ENCODE measurements at places on chromosomes 1 and 21. TPM values are rescaled to one million over a fixed set of nuclear protein-coding genes. Genes with fewer than 3 reads are reported as not detected.
A peak's percentile ranks its signal among the peaks of the same experiment; 100 is the strongest.

DNA sequence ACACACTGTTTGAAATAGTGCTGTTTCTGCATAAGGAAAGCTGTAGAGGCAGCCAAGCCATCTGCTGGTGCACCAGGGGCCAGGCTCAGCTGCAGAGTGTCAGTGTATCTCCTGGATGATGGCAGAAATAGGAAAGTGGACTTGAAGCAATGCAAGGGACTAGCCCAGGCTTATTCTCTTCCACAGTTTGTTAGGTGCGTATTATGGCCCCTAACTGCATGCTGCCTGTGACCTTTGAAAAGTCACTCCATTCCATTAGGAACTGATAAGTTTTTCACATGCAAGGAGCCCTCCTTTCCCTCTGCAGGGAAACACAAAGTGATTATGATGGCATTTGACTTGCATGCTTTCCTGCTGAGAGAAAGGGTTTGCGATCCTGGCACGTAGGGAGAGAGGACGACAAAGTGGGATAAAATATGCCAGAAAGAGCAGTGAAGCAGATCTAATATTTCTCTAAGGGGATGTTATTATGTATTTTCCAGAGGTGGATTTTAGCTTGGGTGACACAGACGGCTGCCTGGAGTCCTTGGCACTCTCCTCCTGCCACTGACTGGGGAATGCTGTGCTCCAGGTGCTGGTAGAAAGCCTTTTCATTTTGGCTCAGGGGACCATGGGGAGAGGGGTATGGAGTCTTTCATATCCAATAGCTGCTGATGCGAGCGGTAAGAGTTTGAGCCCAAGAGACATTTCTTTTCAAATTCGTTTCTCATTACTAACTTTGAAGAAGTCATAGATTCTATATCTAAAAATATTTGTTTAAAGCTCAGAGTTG, 402.1 kb upstream of the B3GALT2 start:
- H3K27me3 ChIP-seq, result no peaks in the 10 kb centered on the region
- H3K27ac ChIP-seq, result no peak overlapping the region
- H3K36me3 ChIP-seq, result no peaks in the 10 kb centered on the region
- DNase-seq, result peak; percentile 48
- H3K4me3 ChIP-seq, result no peak overlapping the region
- peaks cover 16% of the 10 kb centered on the region for H3K4me1 ChIP-seq

- no peak overlapping the region for H3K4me3 ChIP-seq
- H3K27ac ChIP-seq, result no peak overlapping the region
- peak; percentile 13 for DNase-seq
These were observed 277.2 kb upstream of the GJB5 start for GRCh38 chr1:34477632-34478141.

- H3K27ac ChIP-seq, result no peak overlapping the region
- peak overlapping the region; percentile 67 for H3K4me3 ChIP-seq
- peaks cover 9% of the 10 kb centered on the region for H3K4me1 ChIP-seq
- H3K27me3 ChIP-seq, result peaks cover 4% of the 10 kb centered on the region
These were observed 1.4 kb downstream of the HTR1D start for GRCh38 chr1:23215751-23216449.

DNA sequence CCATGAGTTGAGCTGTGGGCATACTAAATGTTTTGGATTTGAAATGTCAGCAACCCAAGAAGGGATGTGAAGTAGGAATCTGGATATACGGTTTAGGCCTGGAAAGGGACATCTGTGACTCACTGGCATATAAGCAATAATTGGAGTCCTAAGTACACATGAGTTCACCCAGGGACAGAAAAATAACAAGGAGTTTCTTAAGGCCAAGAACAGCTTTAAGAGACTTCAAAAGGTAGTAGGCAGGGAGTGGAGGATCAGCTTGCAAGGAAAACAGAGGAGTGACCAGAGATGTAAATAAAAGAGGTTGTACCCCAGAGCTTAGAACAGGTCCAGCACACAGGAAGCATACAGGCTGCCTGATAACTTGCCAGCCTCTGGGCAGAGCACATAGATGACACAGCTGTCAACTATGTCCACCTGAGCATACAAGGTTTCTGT, 28.1 kb downstream of the TMEM50B start:
- H3K36me3 ChIP-seq, result no peaks in the 10 kb centered on the region
- no peaks in the 10 kb centered on the region for H3K4me1 ChIP-seq
- H3K27ac ChIP-seq, result no peak overlapping the region
- H3K4me3 ChIP-seq, result no peak overlapping the region
- no peaks in the 10 kb centered on the region for H3K27me3 ChIP-seq
- DNase-seq, result no peak

- peak within 1 kb of the TSS; percentile 75 for H3K4me3 ChIP-seq
- peaks cover 5% of the 10 kb centered on the region for H3K27me3 ChIP-seq
- H3K36me3 ChIP-seq, result no peaks in the 10 kb centered on the region
- no peak within 1 kb of the TSS for H3K27ac ChIP-seq
These were observed at the start of gene DISC1 for GRCh38 chr1:231626535-231626950. Gene DISC1, plus strand, starts transcription at chr1:231626790. Its CDS starts 78 bp downstream, at chr1:231626868.

DNA sequence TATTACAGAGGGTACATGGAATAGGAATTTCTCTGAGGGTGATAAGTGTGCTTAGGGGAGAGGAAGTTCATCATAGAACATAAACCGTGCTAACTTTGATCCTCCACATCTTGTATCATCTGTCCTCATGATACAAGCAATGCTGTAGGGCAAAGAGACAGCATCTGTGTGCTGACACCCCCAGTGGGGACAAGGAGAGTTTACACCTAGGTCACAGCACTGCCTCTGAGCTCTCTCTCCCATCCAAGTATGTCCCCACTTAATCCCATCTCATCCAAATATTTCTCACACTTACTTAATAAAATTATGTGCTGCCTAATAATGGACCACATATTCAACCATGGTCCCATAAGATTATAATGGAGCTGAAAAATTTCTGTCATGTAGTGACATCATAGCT, 4.3 kb upstream of the TEDDM1 start:
- H3K36me3 ChIP-seq, result no peaks in the 10 kb centered on the region
- H3K27me3 ChIP-seq, result no peaks in the 10 kb centered on the region
- H3K4me1 ChIP-seq, result no peaks in the 10 kb centered on the region

- no peaks in the 10 kb centered on the region for H3K27me3 ChIP-seq
- DNase-seq, result no peak
- no peak overlapping the region for H3K27ac ChIP-seq
- H3K4me1 ChIP-seq, result no peaks in the 10 kb centered on the region
- H3K4me3 ChIP-seq, result no peak overlapping the region
- H3K36me3 ChIP-seq, result no peaks in the 10 kb centered on the region
These were observed 139.3 kb downstream of the NFIA start for GRCh38 chr1:61221642-61222041.

DNA sequence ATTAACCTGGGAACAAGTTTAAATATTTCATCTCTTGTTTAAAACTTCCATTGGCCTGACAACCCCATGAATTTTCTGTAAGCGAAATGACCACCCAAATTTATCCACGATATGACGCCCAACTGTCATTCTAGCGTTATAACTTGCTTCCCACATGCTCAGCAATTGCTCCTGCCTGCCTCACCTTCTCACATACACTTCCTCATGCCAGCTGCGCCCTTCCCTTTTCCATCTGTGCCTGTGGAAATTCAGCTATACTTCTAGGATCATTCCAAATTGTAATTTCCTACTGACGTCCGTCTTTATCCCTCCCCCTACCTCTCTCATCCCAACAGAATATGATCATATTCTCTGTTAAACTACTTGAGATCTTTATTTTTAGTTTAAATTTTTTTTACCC, 248.0 kb downstream of the RGS7 start:
- no peaks in the 10 kb centered on the region for H3K4me1 ChIP-seq
- no peak overlapping the region for H3K27ac ChIP-seq
- H3K4me3 ChIP-seq, result no peak overlapping the region
- H3K36me3 ChIP-seq, result no peaks in the 10 kb centered on the region
- no peaks in the 10 kb centered on the region for H3K27me3 ChIP-seq

Gene LRRC39
- total RNA-seq, result 0.39 TPM

DNA sequence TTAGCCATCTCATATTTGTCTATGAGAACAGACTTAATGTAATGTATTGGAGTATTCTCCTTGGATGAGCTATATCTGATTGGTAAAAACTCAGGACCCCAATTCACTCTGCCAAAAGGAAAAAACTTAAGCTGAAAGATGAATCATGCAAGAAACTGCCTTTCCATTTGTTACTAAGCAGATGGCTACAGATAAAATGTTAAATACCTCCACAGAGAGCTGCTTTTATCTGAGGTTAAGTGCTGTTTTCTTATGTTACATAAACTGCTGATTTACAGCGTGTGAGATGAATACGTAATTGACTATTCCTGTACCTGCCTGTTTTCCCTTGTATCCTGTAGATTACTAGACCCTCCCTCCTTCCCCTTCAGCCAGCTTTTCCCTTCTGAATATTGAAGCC, 49.3 kb downstream of the CLCA4 start:
- H3K27ac ChIP-seq, result no peak overlapping the region
- no peak overlapping the region for H3K4me3 ChIP-seq
- H3K36me3 ChIP-seq, result no peaks in the 10 kb centered on the region
- no peaks in the 10 kb centered on the region for H3K27me3 ChIP-seq
- no peak for DNase-seq

DNA sequence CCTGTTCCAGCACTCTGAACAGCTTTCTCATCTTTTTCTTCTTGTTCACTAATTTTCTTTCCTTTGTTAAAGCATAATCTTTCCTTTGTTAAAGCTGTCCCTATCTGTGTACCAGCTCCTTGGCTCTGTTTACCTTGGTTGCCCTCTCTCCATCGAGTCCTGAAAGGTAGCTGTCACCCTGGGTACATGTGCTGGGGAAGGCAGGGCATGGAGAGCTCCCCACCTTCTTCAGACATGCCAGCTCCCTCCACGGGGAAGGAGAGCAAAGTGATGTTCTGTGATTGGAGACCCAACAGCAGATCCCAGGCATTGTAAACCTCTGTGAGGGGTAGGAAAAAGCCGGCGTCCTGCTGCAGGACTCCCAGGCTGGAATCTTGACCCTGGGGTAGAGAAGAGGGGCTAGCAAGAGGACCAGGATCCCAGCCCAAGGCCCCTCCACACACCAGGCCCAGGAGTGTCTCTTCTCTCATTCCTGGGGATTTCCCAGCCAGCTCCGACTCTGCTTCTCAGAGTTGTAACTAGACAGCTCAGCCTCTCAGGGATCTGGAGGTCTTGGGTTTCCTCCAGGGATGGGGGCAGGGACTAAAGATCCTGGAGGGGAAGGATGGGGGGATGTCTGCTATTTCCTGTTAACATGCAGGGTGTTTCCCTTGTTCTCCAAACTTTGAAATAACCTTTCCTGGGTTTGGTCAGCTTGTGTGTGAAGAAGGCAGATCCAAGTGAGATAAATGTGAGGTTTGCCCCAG, 34.4 kb downstream of the TMCC2 start:
- H3K27ac ChIP-seq, result no peak overlapping the region
- H3K4me3 ChIP-seq, result no peak overlapping the region
- peaks cover 6% of the 10 kb centered on the region for H3K4me1 ChIP-seq
- no peak for DNase-seq

Gene OR2L2
- total RNA-seq, result 0.10 TPM

DNA sequence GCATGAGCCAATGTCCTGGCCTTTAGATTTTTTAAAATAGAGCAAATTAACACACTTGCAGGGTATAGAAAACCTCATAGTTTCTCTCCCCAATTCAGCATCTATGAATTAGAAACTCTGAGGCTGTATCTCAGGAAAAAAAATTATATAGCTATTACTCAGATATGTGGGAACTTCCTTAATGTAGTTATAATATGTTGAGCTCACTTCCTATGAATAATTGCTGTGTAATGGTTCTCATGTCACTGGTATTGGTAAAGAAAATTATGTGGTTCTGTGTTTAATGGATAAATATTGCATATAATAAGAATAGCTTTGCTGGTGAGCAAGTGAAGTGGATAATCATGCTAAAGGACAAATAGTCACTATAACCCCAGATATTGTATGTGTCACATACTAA, 2019.8 kb downstream of the NCAM2 start:
- DNase-seq, result no peak
- no peaks in the 10 kb centered on the region for H3K4me1 ChIP-seq
- no peak overlapping the region for H3K27ac ChIP-seq
- H3K36me3 ChIP-seq, result no peaks in the 10 kb centered on the region
- H3K27me3 ChIP-seq, result no peaks in the 10 kb centered on the region
- H3K4me3 ChIP-seq, result no peak overlapping the region

Measured in H1 (cell line).